ENCODE measurements at places on chromosomes 6 and 20. TPM values are rescaled to one million over a fixed set of nuclear protein-coding genes. Genes with fewer than 3 reads are reported as not detected.

- no peak for DNase-seq
Observed at GRCh38 chr6:84013931-84014330, 19.6 kb upstream of the MRAP2 start.

DNA sequence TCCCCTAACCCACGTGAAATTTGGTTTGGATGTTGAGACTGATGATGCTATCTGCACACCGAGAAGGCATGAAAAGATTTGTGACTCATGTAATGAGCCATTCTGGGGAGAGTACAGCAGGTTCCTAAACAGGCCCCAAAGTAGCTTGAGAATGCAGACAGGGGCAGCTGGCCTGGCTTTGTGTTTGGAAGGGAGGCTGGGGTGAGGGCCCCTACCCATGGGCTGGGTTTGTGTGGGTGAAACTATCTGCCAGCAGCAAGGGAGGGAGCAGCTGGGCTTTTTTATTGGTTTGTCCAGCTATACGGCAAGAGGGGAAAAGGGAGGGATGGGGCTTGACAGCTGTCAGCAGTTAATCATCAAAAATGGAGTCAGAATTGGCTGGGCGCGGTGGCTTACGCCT lies 87.0 kb upstream of the RNF24 start:
- no peak for DNase-seq

GRCh38 chr20:60482221-60483008 lies 524.2 kb downstream of the CDH26 start:
- no peak for DNase-seq

- DNase-seq = no peak
Observed at GRCh38 chr6:141610741-141611140, 522.0 kb upstream of the GJE1 start.

GRM1 gene
- total RNA-seq = not detected

DNA sequence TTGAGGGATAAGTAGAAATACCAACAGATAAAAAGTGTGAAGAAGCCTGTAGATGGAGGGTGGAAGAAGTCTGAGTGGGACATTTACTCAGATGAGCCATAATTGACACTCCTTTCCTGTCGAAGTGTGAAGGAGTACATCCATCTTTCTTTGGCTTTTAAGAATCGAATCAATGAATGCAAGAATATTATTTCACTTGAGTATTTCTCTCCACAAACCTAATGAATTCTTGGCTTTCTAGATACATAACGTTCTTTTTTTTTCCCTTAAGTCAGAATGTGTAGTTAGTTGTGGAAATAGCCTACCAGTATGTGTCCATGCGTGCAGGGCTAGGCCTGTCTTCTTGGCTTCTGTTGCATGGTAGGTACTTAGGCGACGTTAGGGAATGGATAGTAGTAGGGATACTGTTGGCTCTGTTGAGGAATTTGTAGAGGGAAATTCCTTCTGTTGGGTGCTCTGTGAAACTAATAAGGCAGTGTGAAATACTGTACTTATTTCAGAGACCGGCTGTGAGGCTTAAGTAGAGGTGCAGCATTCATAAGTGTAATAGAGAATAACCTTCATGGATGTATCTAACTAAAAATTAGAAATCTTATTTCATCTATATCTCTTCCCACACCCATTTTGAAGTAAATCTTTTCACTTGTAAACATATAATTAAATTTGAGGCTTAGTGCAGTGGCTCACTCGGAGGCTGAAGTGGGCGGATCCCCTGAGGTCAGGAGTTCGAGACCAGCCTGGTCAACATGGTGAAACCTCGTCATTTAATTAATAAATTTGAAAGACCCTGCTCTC lies 1.5 kb downstream of the RPS18 start:
- no peak for DNase-seq
